ENCODE measurements at places on chromosomes 7 and 10.

GRCh38 chr10:6739530-6740174 lies 159.6 kb upstream of the PRKCQ start:
- no peaks in the 10 kb centered on the region for H3K27me3 ChIP-seq
- no peak for DNase-seq
- no peak overlapping the region for H3K4me3 ChIP-seq
- no peak overlapping the region for H3K27ac ChIP-seq
- H3K36me3 ChIP-seq, result no peaks in the 10 kb centered on the region

DNA sequence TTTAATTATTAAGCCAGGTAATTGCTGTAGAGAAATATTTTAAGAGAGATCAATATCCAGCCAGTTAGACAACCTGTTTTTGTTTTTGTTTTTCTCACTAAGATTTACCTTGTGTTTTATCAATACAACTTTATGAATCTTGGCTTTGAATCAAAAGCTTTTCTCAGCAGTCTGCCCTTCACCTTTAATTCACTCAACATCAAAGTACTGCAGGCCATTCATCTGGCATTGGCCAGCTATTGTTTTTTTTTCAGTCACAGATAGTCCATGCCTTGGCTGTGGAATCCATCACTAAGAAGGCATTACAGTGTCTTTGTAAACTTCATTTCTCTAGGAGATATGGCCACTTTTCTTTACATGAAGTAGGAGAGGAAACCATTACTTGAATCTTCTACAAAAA lies 20.2 kb downstream of the SGCE start:
- H3K4me1 ChIP-seq, result peaks cover 4% of the 10 kb centered on the region
- no peaks in the 10 kb centered on the region for H3K27me3 ChIP-seq
- H3K36me3 ChIP-seq, result no peaks in the 10 kb centered on the region

DNA sequence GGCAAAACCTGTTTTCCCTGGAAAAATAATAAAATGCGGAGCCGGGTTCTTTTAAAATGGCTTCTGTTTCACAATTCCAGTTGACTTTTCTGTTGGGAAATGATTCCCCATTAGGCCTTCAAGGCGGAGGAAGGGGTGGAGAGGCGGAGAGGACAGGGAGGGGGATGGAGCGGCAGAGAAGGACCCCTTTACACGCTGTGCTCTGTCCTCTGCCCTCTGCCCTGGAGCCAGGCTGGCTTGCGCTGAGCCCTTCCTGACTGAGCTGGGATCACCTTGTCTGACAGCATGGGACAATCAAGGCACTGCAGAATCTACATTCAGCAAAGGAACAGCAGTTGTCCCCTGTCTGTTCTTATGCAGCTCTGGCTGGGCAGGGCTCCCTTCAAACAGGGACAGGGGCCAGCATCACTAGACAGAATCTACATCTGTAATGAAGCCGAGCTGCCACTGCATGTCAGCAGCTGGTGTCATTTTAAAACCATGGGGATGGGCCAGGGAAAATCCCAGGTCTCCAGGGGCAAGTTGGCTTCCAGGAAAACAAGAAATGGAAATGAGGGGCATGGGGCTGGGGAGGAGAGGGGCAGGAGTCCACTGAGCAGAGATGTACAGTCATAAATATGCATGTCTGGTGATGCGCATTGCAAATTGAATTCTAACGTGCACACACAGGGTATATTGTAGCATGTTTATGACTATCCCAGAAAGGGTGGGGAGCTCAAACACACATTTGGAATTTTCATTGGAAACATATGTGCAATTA lies 120.0 kb downstream of the MKX start:
- no peaks in the 10 kb centered on the region for H3K27me3 ChIP-seq
- H3K4me3 ChIP-seq, result no peak overlapping the region
- H3K36me3 ChIP-seq, result no peaks in the 10 kb centered on the region
- H3K4me1 ChIP-seq, result peaks cover 9% of the 10 kb centered on the region

GRCh38 chr10:62850646-62851045 lies 34.5 kb upstream of the EGR2 start:
- no peak for DNase-seq
- no peaks in the 10 kb centered on the region for H3K36me3 ChIP-seq
- H3K27me3 ChIP-seq, result no peaks in the 10 kb centered on the region
- H3K4me1 ChIP-seq, result no peaks in the 10 kb centered on the region
- H3K27ac ChIP-seq, result no peak overlapping the region

GRCh38 chr10:122327237-122328206 lies 47.0 kb upstream of the PLEKHA1 start:
- H3K4me3 ChIP-seq, result no peak overlapping the region
- H3K4me1 ChIP-seq, result no peaks in the 10 kb centered on the region
- no peaks in the 10 kb centered on the region for H3K27me3 ChIP-seq
- H3K27ac ChIP-seq, result no peak overlapping the region
- DNase-seq, result no peak

- H3K4me3 ChIP-seq, result peak overlapping the region; percentile 88
- H3K4me1 ChIP-seq, result peaks cover 22% of the 10 kb centered on the region
- H3K27ac ChIP-seq, result peak overlapping the region; percentile 100
- no peaks in the 10 kb centered on the region for H3K36me3 ChIP-seq
Measured at GRCh38 chr10:33335551-33335800, 1.0 kb upstream of the NRP1 start.

GRCh38 chr10:103598654-103599115 lies 105.2 kb downstream of the NEURL1 start:
- DNase-seq, result no peak
- H3K27ac ChIP-seq, result no peak overlapping the region
- no peak overlapping the region for H3K4me3 ChIP-seq
- peaks cover 29% of the 10 kb centered on the region for H3K36me3 ChIP-seq
- peaks cover 10% of the 10 kb centered on the region for H3K4me1 ChIP-seq
- no peaks in the 10 kb centered on the region for H3K27me3 ChIP-seq

DNA sequence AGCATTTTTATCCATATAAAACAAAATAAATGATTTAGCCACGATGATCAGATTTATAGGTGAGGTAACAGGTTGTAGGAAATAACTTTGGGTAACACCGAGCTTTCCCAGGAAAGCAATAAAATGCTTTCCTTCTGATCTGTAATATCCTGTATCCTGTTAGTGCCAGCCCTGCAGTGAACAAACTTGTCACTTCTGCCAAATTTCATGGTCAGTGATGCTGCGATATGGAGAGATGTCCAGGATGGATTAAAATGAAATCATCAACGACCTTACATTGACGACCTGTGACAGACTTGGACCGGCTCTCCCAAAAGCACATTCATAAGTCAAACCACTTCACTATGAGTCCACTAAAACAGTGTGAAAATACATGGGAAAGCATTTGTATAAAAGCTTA lies 608.0 kb upstream of the NRP1 start:
- no peak overlapping the region for H3K4me3 ChIP-seq
- no peak for DNase-seq
- no peaks in the 10 kb centered on the region for H3K36me3 ChIP-seq
- H3K27ac ChIP-seq, result no peak overlapping the region
- no peaks in the 10 kb centered on the region for H3K27me3 ChIP-seq

- H3K4me3 ChIP-seq, result no peak overlapping the region
- H3K4me1 ChIP-seq, result no peaks in the 10 kb centered on the region
- DNase-seq, result no peak
- no peaks in the 10 kb centered on the region for H3K27me3 ChIP-seq
Measured at GRCh38 chr7:108869070-108869469, 299.4 kb downstream of the DNAJB9 start.

DNA sequence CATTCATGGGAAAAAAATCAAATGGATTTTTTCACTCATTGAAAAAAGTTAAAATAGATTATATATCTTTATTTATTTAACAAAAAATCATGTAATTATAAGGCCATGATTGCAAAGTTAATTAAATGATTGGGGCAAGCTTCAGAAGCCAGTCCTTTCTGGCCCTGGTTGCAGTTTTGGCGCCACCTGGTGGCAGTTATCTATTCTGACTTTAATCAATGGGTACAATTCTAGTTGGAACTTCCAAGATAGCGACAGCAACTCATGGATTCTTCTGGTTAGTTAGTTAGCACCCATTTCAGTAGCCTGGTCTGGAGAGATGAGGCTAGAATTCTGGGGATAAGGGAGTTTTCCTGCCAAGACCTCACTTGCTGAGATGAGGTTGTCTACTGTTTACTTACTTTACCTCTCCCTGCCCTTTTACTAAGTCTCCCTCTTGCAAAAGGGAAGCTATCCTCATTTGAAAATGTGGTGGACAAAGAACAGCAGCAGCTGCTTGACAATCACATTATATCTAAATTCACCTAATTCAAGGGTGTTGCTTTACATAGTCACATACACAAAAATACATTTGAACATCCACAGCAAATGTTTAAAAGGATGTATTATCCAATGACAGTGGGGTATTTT lies 42.3 kb downstream of the NOC3L start:
- H3K4me3 ChIP-seq, result no peak overlapping the region
- H3K27ac ChIP-seq, result no peak overlapping the region
- no peaks in the 10 kb centered on the region for H3K27me3 ChIP-seq
- no peaks in the 10 kb centered on the region for H3K4me1 ChIP-seq
- peaks cover 49% of the 10 kb centered on the region for H3K36me3 ChIP-seq
- peak; percentile 71 for DNase-seq

DNA sequence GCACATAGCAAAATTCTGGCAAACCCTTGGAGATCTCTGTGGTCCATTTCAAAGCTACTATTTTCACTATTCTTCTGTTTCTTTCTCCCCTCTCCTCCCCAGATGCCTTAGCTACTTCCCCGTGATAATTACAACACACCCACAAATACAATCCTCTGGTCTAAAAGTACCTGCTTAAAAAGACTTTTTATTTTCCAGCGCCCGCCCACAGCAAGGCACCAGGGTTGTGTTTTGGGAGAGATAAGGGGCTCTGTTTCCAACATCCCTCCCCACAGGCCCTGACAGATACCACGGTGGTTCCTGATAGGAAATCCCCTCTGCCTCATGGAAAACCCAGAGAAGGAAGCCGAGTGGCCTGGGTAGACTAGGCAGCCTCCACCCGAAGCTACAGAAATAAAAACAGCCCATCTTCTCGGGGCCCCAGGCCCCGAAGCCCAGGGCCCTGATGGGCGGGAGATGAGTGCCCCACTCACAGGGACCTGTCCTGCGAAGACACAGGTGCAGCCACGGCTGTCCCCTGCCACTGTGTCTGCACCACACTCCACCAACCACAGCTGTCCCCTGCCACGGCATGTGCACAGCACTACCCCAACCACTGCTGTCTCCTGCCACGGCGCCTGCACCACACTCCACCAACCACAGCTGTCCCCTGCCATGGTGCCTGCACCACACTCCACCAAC lies 19.7 kb downstream of the CALML5 start:
- no peak for DNase-seq
- H3K4me1 ChIP-seq, result no peaks in the 10 kb centered on the region
- H3K27me3 ChIP-seq, result no peaks in the 10 kb centered on the region
- H3K27ac ChIP-seq, result no peak overlapping the region
- H3K36me3 ChIP-seq, result no peaks in the 10 kb centered on the region

GRCh38 chr7:16264036-16264819 lies 157.1 kb downstream of the CRPPA start:
- no peak overlapping the region for H3K27ac ChIP-seq
- H3K36me3 ChIP-seq, result no peaks in the 10 kb centered on the region
- H3K4me3 ChIP-seq, result no peak overlapping the region
- no peaks in the 10 kb centered on the region for H3K4me1 ChIP-seq

GRCh38 chr10:93807371-93807770 lies 49.6 kb downstream of the LGI1 start:
- DNase-seq, result no peak
- no peaks in the 10 kb centered on the region for H3K27me3 ChIP-seq
- no peaks in the 10 kb centered on the region for H3K36me3 ChIP-seq
- H3K4me3 ChIP-seq, result no peak overlapping the region

DNA sequence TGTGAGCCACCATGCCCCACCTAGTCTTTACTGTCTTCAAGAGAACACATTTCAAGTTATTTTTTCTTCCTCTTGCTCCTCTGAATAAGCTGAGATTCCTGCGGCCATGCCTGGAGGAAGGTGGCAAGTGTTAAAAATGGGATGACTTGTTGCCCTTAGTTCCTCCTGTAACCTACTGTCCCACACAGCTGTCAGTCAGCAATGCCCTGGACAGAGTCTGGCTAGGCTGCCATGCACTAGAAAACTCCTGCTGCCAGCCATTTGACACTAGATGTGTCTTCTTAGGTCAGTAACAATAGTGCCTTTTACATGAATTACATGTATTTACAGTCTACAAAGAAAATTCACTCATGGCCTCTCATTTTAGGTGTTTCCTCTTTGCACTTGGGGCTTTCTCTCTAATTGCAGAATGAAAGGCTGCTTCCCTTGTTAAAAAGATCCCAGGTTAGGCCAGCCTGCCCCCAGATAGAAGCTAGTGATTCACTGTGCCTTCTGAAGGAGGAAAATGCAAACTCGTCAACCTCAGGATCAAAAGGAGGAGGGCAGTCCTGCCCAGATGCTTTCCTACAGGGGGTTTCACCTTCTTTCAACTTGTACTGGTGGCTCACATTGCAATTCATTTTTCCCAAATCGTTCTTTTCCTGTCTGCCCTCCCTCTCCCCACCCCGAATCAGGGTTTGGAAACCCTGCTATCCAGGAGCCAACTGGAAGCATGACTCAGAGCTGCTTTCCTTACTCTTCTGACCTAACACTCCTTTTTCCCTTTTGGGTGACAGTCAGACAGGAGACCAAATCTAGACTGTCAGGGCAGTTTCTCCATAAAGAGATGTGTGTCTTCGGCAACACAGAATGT lies 136.6 kb downstream of the SPAG6 start:
- H3K27me3 ChIP-seq, result peaks cover 13% of the 10 kb centered on the region
- H3K4me3 ChIP-seq, result no peak overlapping the region
- H3K27ac ChIP-seq, result no peak overlapping the region
- peaks cover under 1% of the 10 kb centered on the region for H3K4me1 ChIP-seq
- no peak for DNase-seq

GRCh38 chr7:99599836-99600235 lies 1.8 kb downstream of the TMEM225B start:
- H3K27me3 ChIP-seq, result no peaks in the 10 kb centered on the region
- no peak for DNase-seq
- H3K36me3 ChIP-seq, result no peaks in the 10 kb centered on the region
- H3K4me3 ChIP-seq, result no peak overlapping the region
- H3K27ac ChIP-seq, result no peak overlapping the region

GRCh38 chr7:25765110-25765655 lies 386.8 kb upstream of the NFE2L3 start:
- H3K4me1 ChIP-seq, result no peaks in the 10 kb centered on the region
- no peak for DNase-seq
- H3K36me3 ChIP-seq, result no peaks in the 10 kb centered on the region
- no peak overlapping the region for H3K27ac ChIP-seq
- H3K27me3 ChIP-seq, result no peaks in the 10 kb centered on the region

DNA sequence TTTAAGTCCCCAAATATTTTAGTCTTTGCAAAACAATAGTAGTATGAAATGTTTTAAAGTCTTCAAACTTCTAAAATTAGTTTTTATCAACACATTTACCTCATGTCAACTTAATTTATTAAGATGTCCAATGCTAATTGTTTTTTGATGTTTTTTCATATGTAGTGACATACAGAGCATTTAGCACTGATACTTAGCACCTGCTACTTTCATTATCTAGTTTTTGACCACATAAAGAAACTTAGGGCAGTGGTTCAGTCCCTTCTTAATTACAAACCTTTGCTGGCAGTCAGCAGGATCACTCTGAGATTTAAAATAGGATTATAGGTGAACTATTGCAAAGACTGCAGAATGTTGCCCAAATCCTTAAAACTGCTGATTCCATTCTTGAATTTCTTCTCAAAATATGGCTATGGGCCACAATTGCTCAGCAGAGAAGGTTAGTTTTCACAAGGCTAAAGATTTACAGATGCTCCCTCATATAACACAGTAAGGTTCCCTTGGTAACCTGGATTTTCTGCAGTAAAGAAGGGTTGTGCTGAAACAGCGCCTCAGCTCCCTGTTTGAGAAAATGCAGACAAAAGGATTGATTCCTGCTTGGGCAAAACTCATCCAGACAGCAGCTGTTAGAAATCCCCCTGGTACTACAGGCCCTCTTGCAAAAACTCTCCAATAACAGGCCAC lies 3.4 kb downstream of the GPR85 start:
- no peak overlapping the region for H3K27ac ChIP-seq
- no peaks in the 10 kb centered on the region for H3K4me1 ChIP-seq
- DNase-seq, result no peak
- H3K27me3 ChIP-seq, result no peaks in the 10 kb centered on the region
- H3K4me3 ChIP-seq, result no peak overlapping the region

GRCh38 chr10:118729641-118730258 lies 25.0 kb downstream of the CACUL1 start:
- no peaks in the 10 kb centered on the region for H3K27me3 ChIP-seq
- H3K4me1 ChIP-seq, result peaks cover 35% of the 10 kb centered on the region
- no peaks in the 10 kb centered on the region for H3K36me3 ChIP-seq

Data from heart left ventricle (tissue), 16 donors.